NCI-H1105 (cell line): ENCODE measurements at places on chromosomes 6 and 20.
A peak's percentile ranks its signal among the peaks of the same experiment; 100 is the strongest.

DNA sequence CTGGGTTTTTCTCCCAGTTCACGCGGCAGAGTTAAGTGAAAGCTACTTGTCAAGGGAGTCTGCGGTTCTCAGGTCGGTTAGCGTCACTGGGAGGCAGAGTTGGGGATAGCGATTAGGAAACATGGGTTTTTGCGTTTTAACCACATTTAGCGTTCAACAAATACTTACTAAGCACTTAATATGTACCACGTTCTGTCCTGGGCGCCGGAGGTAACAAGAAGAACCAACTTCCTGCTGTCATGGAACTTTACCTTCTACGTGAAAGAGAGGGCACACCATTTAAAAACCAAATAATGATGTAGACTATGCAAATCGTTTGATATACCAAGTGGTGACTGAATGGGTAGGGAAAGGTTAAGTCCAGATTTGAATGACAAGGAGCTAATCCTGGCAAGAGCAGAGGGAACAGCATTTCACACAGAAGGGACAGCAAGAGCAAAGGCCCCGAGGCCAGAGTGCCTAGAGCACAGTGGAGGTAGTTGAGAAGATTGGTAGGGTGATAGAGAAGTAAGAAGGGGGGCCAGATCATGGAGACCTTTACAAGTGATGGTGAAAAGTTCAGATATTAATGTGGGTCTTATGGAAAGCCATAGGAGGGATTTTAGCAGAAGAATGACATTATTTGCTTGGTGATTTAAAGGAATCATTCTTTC lies 744 bp downstream of the RIOK1 start:
- DNase-seq: no peak

- peak; percentile 62 for DNase-seq
Measured at GRCh38 chr20:63957690-63958441, 1.6 kb upstream of the UCKL1 start.

DNA sequence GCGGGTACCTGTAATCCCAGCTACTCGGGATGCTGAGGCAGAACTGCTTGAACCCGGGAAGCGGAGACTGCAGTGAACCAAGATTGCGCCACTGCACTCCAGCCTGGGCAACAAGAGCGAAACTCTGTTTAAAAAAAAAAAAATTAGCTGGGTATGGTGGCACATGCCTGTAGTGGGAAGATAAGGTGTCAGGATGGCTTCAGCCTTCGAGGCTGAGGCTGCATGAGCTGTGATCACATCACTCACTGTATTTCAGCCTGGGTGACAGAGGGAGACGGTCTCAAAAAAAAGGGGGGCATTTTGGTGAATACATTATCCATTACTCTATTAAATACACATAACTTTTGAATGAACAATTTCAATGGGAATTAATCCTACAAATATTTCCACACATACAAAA lies 32.4 kb downstream of the SNX3 start:
- no peak for DNase-seq

- no peak for DNase-seq
Measured at GRCh38 chr6:29755295-29755871, 32.1 kb downstream of the HLA-F start.

GRCh38 chr6:2855061-2855519 lies 13.4 kb upstream of the SERPINB1 start:
- DNase-seq: no peak

DNA sequence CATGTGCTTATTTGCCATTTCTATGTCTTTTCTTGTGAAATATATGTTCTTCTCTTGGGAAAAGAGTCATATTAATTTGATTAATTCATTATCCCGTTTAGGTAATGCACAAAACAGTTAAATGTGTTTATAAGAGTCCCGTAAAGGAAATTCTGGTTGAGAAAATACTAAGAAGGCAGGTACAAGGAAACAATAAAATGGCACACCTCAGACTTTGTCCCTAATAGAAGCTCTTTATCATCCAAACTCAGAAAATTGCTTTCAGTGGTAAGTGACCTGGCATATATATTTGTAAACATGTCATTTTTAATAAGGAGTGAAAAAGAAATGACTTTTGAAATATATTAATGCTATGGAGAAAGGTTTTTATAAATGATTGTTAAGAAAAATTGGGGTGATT lies 540.5 kb upstream of the CITED2 start:
- no peak for DNase-seq

DNA sequence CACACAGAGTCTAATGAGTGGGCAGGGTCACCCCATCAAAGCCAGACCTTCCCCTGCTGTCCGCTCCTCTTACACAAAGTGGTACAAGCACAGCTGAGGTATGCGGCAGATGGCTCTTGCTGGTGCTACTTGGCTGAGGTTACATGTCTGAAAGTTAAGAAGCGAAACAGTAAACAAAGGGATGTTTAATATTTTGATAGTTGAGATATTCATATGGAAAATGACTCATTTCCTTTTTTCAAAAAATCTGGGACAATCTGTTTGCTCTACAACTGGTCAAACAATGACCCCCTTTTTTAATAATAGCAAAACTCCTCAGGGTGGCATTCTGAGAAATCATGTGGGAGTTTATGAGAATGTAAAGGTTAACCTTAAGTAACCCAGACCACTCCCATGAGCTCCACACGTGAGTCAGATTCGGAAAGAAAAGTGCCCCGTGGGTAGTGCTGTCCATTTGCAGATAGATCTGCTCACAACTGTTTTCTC lies 245.3 kb downstream of the TBXT start:
- DNase-seq: no peak

DNA sequence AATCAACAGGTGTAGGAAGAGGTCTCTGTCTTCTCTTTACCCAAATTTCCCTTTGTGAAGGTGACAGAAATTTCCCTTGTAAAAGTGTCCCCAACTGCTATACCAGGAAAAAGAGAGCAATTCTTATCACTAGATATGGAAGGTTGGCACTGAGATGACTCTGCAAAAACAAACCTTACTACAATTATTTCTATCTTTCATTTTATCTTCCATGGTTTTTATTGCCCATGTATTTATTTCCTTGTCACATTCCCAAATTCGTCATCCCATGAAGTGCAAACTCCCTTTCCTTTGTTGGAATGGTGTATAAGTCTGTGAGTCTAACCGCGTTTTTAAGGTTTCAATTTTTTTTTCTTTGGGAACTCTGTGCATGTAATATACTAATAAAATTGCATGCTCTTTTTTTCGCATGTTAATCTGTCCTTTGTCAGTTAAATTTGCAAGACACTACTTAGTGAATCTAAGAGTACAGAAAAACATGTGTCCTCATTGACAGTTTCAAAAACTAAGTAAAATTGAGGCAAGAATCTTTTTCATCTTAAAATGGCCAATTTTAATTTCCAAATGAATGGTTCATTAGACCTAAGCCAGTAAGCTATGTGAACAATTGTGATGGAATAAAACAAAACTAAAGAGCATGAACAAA lies 35.4 kb upstream of the HFE start:
- no peak for DNase-seq

DNA sequence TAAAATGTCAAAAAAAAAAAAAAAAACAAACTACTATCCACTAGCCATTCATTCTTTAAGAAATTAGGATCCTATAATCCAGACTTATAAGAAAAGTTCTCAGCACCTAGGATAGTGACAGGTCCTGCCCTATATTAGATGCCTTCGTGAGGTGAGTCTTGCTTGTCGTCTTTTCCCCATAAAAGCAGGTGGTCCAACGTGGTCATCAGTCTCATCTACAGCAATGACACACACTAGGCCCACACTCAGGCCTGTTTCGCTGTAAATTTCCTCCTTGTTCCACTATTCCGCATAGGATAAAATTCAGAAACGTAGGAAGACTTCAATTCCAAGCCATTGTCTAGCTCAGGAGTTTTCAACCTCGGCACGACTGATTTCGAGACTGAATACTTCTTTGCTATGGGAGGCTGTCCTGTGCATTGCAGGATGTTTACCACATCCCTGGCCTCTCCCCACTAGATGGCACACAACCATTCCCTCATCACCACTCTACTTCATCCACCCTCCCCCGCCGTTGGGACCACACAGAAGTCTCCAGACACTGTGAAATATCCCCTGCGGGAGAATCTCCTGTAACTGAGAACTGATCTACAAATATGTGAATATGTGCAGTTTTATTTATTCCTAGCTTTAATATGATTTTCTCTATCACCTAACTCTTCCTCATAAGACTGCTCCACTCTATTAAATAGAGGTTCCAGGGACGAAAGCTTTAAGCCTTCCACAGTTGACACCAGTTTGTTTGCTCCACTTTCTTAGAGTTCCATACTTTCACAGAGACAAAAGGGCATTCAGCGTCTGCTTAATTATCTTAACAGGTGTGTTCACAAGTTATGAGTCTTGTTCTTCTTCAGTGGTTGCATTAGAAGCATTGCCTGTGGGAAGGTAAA lies 346.3 kb downstream of the BMP2 start:
- DNase-seq: peak; percentile 25

GRCh38 chr6:1678201-1678600 lies 68.5 kb downstream of the FOXC1 start:
- DNase-seq: no peak

DNA sequence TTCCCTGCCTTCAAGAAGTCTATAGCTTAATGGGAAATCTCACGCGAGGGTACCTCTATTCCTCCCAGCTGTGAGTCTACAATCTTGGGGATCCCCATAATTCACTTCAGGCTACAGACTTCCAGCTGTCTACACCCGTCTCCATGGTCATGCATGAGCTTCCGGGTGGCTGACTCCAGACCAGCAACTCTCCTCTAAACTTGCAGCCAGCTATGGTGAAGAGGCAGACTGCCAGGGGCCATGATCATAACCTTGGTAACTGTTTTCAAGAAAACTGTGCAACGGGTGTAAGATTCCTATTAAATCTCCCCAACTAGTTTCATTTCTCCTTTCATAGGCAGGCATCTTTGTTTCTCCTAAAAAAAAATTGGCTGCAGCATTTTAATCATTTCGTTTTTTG lies 534.4 kb upstream of the CHD6 start:
- DNase-seq: no peak

DNA sequence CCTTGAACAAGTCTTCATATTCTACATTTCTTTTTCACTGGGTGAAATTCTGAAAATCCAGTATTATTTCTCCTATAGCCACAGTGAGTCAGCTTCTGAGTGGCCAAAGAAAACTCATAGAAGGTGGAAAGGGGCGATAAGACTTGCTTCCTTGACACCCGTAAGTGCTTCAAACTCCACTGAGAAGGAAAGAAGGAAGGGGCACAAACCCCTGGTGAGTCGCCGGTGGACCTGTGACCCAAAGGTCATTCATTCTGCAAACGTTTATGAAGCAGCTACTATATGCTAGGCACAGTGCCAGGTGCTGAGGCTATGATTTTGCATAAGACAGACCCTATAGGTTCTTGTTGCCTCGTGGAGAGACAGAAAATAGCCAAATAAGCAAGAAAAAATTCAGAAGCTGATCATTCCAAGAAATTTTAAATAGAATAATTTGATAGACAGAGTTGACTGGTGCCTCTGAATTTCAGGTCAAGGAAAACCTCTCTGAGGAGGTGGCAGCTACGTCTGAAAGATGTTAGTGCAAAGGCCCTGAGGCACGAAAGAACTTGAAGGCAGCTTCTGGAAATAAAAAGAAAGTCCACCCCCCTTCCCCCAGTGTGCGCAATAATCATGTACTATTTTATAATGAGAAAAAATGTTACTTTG lies 118.2 kb downstream of the CD24 start:
- no peak for DNase-seq

GRCh38 chr6:149888659-149889058 lies 9.3 kb downstream of the RAET1E start:
- DNase-seq: no peak

GRCh38 chr6:110298916-110299315 lies 59.2 kb downstream of the METTL24 start:
- DNase-seq: no peak

GRCh38 chr6:1997702-1998101 lies 247.7 kb downstream of the GMDS start:
- DNase-seq: no peak

DNA sequence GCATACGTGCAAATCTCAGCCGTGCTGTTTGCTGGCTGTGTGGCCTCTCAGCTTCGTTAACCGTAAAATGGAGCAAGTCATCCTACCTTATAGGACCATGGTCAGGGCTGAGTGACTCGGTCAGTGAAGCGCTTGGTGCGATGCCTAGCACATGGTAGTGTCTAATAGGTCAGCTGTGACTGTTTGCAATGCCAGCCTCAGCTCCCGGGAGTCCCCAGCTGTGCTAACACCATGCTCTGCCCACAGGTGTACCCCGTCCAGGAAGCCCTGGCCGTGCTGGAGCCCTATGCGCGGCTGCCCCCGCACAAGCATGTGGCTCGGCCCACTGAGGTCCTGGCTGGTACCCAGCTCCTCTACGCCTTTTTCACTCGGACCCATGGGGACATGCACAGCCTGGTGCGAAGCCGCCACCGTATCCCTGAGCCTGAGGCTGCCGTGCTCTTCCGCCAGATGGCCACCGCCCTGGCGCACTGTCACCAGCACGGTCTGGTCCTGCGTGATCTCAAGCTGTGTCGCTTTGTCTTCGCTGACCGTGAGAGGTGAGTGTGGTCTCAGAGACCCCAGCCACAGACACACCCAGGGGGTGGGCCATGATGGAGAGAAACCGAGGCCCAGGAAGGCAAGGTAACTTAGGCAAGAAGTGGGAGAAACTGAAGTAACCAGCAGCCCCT lies 10.6 kb downstream of the TRIB3 start:
- DNase-seq: no peak

DNA sequence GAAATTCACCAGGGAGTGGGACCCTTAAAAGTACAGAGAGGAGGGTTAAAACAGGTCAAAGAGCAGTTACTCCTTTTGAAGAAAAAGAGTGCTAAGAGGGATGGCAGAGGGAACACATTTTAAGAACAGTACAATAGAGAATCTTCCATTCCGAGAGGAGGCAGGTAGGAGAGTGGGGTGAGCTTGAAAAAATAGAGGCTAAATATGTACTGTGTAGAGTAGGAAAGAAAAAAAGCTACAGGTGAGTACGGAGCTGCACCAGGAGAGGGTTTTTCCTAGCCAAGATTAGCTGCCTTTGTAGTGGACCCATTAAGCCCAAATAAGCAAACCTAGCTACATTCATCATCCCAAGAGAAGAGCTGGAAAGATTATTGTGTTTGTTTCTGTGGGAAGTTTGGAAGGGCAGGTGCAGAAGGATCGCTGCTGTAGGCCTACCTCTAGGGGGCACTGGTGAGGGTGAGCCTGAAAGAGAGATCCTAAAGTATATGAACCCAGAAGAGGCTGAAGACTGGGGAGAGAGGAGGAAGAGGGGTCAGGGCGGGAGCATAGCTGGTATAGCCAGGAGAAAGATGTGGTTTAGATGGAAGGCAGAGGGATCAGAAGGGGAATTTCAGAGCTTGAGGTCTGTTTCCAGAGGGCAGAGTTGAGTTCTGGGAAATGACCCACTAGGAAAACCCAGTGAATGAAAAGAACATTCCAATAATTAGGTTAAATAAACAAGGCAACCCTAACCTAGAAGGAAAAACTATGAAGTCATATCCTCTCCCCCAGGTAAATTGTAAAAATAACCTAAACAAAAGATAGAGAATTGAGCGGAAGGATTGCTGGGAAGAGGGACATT lies 50.2 kb upstream of the HINT3 start:
- DNase-seq: peak; percentile 10

GRCh38 chr6:170462366-170463020 lies 90.6 kb downstream of the PSMB1 start:
- peak; percentile 9 for DNase-seq
